ENCODE measurements at places on chromosomes 5 and 9.
A peak's percentile ranks its signal among the peaks of the same experiment; 100 is the strongest.

- DNase-seq: no peak
Measured at GRCh38 chr9:116020801-116021200, 132.8 kb upstream of the PAPPA start.

GRCh38 chr9:80632041-80632440 lies 1057.3 kb downstream of the TLE1 start:
- DNase-seq: no peak

DNA sequence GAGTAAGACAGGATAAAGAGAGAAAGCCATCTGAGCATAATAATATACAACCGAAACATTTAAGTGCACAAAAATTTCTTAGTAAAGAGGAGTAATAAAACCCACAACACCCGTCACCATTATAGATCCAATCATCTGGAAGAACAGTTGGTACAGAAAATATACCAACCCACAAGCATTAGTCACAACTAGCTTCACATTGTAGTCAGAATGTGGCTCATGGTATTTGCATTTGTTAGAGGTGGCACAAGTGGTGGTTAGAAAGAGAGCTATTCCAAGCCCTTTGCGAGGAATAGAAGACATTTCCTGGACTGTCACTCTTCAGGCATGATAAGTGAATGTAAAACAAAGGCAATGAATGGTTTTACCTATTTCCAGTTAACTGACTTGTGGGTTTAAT lies 677.5 kb upstream of the ST8SIA4 start:
- DNase-seq: no peak

DNA sequence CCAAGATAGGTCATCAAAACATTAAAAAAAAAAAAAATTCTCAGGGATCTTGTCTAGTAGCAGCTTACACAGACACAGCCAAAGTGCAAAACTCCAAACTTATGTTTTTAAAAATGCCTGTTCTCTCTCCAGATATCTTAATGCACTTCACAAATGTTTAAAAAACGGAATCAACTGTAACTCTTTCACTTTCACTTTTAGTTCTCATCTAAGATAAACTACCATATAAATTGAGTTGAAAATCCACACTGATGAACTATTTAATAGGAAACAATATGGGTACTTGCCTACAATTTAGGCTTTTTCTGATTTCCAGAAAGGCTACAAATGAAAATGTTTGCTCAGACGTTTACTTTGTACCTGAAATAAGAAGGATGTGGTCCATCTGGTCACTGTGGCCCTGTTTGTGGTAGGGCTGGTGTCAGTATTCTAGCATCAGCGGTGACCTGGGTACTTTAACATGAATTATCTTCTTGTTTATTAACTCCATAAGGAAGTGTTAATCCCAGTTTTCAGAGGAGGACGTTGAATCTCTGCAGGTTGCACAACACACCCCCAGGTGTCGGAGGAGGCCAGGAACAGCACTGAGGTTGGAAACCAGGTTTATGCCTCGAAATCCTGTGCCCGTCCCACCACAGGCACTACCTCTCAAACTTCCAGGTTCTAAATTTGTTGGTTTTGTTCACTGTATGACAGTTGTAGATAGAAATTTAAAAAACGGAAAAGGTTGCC lies 13.3 kb upstream of the LPCAT1 start:
- no peak for DNase-seq

DNA sequence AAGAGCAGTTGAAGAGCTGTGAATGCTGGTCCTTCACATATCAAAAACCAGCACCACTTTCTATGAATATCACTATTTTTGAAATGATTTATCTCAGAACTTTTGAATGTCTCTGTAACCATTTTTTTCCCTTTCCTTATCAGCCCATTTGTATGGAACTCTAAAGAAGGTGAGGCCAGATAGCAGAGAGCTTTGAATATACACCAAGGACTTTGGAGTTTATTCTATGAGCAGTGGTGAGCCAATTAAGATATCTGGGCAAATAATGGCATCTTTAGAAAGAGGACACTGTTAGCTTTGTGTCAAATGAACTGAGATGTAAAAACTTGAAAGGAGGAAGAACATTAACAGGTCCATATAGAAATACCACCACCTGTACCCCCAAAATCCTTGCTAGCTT lies 22.0 kb downstream of the KCTD16 start:
- DNase-seq: no peak

GRCh38 chr5:54404568-54404967 lies 50.9 kb upstream of the HSPB3 start:
- DNase-seq: no peak

DNA sequence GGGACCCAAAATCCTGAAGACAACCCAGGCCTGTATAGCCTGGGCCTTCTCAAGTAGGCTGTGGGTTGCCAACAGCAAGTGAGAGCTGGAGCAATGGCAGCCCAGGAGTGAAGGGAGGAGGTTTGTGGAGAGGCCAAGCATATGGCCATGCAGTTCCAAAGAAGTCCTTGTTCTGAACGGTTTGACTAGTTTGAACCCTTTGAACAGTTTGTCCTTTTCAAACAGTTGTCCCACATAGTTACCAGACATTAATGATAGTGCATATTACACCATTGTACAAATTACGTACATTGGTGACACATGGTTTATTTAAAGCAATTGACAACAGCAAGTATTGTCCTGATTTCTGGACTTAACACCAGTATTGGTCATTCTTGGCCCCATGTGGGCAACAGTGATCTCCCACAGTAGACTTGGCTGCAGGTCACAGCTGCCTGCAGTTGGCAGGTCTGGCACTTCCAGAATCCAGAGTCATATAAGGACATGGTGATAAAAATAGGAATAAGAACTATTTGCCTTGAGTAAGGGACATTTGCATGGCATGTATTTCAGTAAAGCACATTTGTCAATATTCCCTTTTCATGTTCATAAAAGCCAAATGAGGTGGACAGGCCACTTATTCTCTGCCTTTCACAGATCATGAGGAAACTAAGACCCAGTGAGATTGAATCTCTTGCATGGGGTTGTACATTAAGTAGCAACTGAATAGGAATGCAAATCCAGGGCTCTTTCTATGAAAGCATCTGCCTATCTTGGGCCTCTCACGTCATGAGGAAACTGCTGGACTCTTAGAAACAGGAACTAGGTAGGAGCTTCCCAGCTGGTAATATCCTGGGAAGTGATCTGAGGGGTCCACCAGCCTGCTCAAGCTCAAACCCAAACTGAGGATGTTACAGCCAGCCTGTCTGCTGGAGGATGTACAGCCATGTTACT lies 30.3 kb downstream of the SLC25A48 start:
- no peak for DNase-seq

- DNase-seq: no peak
Measured at GRCh38 chr5:161302559-161302958, 244.0 kb downstream of the GABRB2 start.

DNA sequence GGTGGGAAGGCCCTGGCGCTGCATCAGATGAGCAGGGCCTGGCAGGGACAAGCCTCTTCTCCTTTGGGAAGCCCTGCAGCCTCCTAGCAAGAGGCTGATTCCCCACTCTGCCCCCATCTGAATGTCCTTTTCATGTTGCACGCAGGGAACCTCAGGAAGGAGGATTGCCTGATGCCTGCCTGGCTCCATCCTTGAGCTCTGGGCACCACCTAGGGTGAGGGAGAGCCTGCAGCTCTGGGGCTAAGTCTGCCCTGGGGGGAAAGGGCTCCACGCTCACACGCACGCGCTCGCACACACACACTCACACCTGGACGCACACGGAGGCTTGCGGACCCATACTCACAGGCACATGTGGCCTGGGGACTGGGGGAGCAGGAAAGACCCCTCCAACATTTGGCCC lies 86.6 kb downstream of the LMX1B start:
- no peak for DNase-seq

GRCh38 chr5:76389513-76390154 lies 13.5 kb upstream of the IQGAP2 start:
- no peak for DNase-seq

GRCh38 chr9:134913713-134914500 lies 3.8 kb downstream of the FCN1 start:
- no peak for DNase-seq

DNA sequence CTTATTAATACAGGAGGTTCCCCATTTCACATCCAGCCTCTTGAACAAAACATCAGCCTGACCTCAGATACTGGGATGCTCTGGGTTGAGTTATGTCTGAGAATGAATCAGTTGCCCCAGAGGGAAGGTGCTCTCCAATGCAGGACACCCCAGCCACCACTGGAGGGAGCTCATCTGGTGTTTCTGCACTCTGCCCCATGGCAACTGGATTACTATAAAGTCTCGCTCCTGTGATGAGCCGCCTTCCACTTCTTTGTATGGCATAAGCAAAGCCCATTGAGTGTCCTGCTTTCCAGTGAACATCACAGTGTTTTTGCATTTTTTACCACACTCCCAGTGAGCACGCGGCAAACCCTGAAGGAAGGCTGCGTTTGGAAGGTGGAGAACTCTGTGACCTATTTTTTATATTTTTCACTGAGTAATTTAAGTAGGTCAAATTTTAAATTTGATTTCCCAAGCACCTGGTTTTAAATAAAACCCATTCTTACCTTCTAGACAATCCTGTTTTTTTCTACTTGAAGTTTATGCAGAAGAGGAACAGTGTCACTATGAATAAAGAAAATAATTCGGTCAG lies 176.9 kb upstream of the WWC1 start:
- DNase-seq: peak; percentile 28

- DNase-seq: no peak
Measured at GRCh38 chr9:133436681-133437080, 14.5 kb downstream of the ADAMTS13 start.

GRCh38 chr5:96637196-96637595 lies 25.0 kb upstream of the CAST start:
- no peak for DNase-seq

DNA sequence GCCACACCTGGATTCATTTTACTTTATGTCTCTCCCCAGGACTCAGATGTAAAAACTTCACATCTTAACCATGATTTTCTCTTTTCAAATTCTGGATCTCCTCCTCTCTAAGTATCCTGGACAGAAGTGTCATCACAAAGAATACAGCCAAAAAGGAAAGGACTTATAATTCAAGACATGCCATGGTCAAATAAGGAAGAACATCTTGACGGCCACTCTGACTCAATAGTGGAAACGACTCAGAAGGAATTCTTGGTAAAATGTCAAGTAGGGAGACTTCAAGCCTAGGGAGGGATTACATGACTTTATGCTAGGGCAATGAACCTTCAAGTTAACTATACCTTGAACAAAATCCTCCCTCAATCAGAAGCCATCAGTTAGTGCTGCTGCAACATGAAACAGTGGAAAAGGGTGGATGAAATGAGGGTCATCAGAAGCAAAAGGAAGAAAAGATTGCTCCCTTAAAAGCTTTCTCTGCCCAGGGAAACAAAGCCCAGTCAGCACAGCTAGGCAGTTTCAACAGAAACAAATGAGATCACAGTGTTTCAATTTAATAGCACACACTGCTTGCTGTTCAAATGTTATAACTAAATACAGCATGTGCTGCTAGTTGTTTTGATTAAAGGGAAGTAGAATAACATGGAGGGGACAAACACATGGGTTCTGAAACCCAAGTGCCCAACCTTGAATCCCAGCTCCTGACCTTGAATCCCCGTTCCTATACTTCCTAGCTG lies 101.4 kb downstream of the LPAR1 start:
- no peak for DNase-seq

GRCh38 chr5:173232499-173233346 lies 2.3 kb downstream of the NKX2-5 start:
- no peak for DNase-seq

DNA sequence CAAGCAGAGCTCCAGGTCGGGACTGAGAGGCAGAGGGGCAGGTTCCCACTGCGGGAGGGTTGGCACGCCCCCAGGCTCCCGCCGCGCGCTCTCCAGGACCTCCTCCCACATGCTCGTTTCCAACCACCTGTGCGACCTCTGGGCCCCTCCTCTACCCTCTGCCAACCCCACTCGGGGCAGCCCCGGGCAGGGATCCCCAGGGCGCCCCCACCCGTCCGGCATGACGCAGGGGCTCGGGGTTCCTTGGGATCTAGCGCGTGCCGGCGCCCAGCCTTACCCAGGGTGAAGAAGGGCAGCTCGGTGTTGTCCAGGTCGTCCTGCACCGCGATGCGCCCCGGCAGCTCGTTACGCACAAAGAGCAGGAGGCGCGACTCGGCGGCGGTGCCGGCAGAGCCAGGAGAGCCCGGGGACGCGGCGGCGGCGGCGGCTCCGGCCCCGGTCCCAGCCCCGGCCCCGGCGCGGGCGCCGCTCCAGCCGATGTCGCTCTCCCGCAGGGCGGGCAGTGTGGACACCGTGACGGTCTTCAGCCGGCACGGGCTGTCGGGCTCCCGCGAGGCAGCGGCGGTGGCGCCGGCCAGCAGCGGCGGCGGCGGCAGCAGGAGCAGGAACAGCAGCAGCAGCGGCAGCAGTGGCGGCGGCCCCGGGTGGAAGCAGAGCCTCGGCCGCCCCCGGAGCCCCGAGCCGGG lies 494 bp downstream of the ASTN2 start:
- DNase-seq: no peak

GRCh38 chr9:7561527-7562080 lies 238.0 kb downstream of the DMAC1 start:
- no peak for DNase-seq

DNA sequence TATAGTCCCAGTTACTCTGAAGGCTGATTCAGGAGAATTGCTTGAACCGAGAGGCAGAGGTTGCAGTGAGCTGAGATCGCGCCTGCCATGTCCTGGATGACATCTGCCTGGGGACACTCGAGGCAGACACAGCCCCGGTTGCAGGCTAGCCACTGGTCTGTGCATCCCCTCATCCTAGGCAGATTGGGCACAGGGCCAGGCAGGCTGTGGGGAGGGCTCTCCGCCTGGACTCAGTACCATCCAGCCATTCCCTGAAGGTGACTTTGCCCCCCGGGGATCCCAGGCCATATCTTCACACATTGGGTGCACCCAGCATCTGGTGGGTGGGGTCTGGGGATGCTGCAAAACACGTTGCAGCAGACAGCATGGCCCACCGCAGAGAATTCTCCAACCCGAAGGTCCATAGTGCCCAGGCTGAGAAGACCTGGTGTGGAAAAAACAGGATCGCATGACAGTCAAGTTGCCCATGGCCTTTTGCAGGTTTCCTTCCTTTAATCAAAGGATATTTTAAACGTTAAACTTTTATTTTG lies 50.9 kb upstream of the SUSD3 start:
- no peak for DNase-seq

GRCh38 chr5:157986431-157986990 lies 127.6 kb upstream of the CLINT1 start:
- DNase-seq: no peak

- no peak for DNase-seq
Measured at GRCh38 chr9:109134167-109134578, 14.4 kb upstream of the TMEM245 start.

DNA sequence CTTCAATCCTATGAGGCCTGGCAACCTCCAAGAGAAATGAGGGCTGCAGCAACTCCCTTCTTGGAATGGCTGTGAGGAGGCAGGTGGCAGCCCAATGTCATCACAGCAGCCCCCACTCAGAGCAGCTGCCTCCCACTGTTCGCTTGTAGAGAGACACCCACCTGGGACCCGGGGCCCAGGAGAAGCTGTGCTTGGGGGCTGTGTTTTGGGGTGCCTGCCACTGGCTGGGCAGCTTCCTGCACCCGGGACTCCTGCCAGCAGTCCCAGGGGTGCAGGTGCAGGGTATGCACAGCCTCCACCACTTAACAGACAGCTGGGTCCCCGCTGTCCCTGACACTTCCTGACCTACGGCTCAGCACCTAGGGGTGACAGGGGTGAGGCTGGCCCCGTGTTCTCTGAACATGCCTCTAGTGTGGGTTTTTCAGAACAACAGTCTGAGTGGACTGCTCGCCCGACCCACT lies 26.2 kb downstream of the NIPAL4 start:
- DNase-seq: no peak
